ENCODE measurements at places on chromosomes 7 and 10. TPM values are rescaled to one million over a fixed set of nuclear protein-coding genes. Genes with fewer than 3 reads are reported as not detected.

NYAP1 gene
- total RNA-seq, result 2.3 TPM

ARHGEF5 gene
- 2.0 TPM for total RNA-seq

ITGA8 gene
- total RNA-seq, result 43.7 TPM

CUBN gene
- total RNA-seq, result 3.4 TPM

CALML3 gene
- not detected for total RNA-seq

TMEM213 gene
- not detected for total RNA-seq

SEMA4G gene
- total RNA-seq, result 3.0 TPM

OR2A12 gene
- not detected for total RNA-seq

EFCAB10 gene
- total RNA-seq, result 0.13 TPM

EEF1AKMT2 gene
- total RNA-seq, result 15.7 TPM

IFIT1B gene
- total RNA-seq, result not detected

LEP gene
- total RNA-seq, result 0.17 TPM
